ENCODE measurements at places on chromosomes 7 and 10.

DNA sequence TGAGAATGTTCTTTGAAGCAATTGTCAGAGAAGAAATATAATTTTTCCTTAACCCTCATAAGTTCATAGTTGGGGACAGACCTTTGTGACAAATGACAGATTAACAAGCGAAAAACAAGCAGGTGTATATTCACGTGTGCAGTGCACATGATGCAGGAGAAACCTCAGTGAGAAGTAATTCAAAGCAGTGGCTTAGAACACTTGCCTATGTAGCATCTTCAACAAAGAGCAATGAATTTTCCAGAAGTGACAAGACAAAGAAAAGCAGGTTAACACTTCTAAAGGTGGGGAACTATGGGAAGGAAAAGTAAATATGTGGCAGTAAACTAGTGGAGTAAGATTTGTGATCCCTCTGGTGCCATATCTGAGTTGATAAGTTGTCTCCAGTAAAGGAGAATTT lies 65.8 kb downstream of the MCU start:
- DNase-seq, result no peak

DNA sequence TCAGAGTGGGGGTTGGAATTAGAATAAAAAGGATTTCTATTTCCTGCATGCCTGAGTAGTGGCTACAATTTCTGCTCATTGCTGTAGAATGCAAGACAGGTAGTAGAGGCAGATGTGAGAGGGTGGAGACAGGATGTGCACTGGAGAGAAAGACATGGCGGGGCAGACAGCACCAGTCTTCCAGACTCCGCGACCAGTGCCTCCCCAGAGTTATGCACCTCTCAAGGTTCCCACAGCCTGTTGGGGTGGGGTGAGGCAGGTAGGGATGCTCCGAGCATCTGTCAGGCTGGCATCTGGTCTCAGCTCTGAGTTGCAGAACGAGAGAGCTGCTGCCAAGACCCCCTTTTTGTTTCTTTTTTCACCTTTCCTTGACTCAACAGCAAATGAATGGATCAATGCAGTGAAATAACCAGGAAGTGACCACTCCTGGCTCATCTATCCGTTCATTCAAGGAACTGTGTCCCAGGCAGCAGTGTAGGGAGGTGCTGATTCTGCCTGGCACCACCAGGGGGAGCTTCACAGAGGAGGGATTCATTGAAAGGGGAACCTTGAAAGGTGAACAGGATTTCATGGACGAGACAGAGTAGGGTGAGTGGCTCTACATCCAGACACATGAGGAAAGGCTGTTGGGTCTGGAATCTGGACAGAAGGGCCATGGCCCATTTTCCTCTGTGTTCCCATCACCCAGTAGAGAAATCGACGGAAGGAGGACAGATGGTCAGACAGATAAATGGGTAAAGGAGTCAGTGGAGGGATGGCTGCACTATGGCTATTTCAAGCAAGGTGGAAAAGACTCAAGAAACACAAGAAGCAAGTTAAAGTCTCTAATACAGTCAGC lies 17.2 kb upstream of the SLC18A3 start:
- DNase-seq, result no peak

- DNase-seq, result no peak
These were observed 80.8 kb downstream of the ARHGAP22 start for GRCh38 chr10:48523820-48524758.

- DNase-seq, result no peak
These were observed 1.8 kb upstream of the GAD2 start for GRCh38 chr10:26214551-26215395.

GRCh38 chr10:76106611-76107010 lies 675.2 kb downstream of the LRMDA start:
- DNase-seq, result no peak

DNA sequence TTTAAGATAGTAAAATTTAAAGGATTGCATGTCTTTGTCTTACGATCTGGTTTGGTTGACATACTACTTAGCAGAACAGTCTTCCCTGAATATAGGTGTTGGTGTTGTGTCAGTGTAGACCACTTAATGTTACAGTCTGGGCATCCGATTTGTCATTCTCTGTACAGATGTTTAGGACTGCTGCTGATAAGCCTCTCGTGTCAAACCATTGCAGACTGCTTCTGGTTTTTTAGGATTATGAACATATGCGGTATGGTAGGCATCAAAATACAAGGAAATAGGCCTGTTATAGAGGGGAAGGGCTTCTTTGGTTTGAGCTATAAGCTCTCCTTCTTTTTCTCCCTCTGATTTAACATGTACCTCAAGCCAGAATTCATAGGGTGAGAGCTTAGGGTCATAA lies 7.4 kb downstream of the CYP3A43 start:
- no peak for DNase-seq

DNA sequence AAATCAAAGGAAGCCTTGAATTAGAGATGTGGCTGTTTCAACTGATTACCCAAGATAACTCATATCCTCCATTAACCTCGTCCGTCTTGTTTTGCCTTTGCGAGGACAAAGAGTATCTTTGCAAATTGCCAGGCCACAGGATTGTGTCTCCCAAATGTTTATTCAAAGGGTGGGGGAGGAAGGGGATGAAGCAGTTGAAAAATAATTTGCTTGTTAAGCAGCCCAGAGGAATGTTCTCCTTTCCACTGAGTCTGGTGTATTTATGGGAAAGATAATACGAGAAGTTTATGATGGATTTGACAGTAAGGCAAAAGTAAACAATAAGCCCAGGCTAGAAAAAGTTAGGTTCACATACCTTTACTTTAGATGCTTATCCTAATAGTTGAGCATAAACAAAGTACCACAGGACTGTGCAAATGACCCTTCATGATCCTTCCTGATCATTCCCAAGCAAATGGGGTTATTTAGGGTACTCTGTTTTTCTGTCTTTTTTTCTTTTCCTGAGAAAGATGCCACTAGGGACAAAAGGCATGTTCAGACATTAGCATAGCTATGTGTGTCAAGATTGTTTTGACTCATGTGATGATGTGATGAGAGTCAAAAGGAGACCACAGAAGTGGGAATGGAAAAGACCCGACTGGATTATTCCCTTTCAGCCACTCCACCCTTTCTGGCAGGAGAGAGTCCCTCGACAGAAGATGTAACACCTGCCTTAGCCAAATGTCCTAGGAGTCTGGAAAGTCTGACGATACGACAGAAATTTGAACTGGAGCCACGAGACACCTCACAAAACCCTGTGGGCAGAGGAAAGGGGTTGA lies 243.0 kb upstream of the GLI3 start:
- peak; percentile 19 for DNase-seq

- peak; percentile 0 for DNase-seq
These were observed 473.8 kb downstream of the KIF20B start for GRCh38 chr10:90175161-90175681.

GRCh38 chr10:31393844-31394243 lies 74.8 kb downstream of the ZEB1 start:
- DNase-seq, result no peak

GRCh38 chr10:9253121-9253520 lies 1198.6 kb downstream of the GATA3 start:
- DNase-seq, result no peak

DNA sequence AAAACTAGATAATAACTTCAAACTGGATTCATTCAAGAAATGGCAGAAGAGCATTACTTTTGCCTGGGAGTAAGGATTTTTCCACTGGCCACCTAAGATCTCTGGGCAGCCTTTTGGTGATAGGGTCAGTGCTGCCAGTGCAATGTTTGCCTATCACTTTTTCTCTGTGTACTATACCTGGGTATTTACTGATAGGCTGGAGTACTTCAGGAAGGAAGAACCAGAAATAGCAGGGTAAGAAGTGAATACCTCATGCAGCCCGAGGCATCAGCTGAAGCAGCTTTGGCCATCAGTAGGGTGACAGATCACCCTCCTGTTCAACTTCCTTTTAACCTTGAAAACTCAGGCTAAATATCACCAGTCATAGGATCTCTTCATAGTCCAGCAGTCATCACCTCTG lies 5.5 kb upstream of the PAPSS2 start:
- DNase-seq, result no peak

- no peak for DNase-seq
These were observed 461.5 kb upstream of the GHITM start for GRCh38 chr10:83677795-83678194.

DNA sequence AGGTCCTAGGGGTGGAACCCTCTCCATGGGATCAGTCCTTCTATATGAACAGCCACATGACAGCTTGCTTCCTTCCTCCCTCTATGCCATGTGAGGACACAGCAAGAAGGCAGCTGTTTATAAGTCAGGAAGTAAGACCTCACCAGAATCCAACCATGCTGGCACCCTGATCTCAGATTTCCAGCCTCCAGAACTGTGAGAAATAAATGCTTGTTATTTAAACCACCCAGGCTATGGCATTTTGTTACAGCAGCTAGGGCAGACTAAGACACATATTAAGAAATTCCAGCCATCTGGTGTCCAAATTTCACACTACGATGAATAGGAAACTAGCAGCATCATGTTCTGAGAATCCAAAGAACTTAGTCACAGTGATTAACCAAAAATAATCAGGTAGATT lies 140.1 kb downstream of the ZFAND4 start:
- no peak for DNase-seq

GRCh38 chr10:27745732-27746396 lies at the start of gene MKX:
TSS of gene MKX (minus strand) at chr10:27745819. CDS start at chr10:27743415, 2,404 bp downstream.
- DNase-seq, result peak; percentile 82

GRCh38 chr7:135550196-135550595 lies 7.5 kb upstream of the NUP205 start:
- DNase-seq, result no peak

DNA sequence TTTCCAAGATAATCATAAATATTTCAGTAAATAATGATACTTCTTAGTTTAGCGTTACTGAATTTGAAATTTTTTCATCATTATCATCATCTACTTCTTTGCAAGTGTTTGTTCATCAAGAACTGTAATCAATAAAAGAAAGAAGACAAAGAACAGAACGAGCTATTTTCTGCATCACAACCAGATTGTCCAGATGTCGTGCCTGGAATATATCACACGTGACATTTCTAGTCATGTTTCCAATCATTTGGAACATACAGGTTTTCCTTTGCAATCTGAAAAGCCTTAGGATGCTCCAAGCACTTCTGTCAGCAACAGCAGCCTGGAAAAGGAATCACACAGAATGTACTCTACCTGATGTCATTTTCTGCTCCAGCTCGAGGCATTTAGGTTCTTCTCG lies 107.4 kb downstream of the FAM107B start:
- no peak for DNase-seq

DNA sequence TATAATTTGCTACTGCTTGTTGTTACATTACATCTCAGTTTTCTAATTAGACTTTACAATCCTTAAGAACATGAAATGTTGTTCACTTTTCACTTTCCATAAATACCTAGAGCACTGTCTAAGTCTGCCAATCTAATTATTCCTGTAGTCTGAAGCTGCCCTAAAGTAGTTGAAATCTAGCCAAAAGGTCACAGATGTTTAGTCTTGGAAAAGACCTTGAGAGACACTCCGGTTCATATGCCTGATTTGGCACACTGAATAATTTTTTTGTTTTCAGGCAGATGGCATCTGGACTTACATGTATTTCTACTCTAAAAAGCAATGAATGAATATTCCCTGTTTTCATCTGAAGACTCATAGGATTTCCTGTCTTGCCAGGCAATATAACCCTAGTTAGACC lies 359.1 kb downstream of the ANKRD7 start:
- DNase-seq, result no peak

- no peak for DNase-seq
These were observed 231.0 kb upstream of the LYZL1 start for GRCh38 chr10:29057822-29058331.

DNA sequence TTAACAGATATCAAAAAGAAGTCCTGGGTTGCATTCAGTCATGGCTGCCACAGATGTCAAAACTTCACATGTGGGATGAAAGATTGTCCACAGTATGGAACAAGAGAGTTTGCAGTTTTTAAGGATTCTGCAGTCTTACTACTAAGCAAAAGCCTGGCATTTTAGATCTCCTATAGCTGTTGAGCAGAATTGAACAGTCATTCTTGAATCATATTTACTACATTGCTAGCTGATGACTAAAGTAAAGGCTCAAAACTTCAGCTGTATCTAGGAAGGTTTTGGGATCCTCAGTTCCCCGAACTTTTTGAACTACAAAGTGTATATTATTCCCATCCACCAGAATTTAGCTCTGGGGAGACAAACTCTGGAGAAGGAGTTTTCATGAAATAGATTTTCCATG lies 31.0 kb downstream of the BET1 start:
- no peak for DNase-seq

DNA sequence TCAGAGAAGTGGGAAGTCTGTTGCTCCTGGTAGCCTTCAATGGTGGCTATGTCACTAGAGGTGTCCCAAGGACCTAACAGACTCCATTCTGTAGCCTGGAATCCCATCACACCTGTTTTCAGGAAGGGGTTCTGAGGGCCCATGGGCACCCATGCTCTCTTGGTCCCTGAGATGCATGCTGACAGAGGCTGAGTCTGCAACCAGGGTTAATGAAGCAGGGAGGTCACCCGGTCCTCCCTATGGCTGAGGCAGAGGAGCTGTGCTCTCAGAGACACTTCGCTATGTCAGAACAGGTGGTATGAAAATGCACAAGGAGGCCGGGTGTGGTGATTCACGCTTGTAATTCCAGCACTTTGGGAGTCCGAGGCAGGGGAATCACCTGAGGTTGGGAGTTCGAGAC lies 452.1 kb downstream of the TCERG1L start:
- no peak for DNase-seq

DNA sequence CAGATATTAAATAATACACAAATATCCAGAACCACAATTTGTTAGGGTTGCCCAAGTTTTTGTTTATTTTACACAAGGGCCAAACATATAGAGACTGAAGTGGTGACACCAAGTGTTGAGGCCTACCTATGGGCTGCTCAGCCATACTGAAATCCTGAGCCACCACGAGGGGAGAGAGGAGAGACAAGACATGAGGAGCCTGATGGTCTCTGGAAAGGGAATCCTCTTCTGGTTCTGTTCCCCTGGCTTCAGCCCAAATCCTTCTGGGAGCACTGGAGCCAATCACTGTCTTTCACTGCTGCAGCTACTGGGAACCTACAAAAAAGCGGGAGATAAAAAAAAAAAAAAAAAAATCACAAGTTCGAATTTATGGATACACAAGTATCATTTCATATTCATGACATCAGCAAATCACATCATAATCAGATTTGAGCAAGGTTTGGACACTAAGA lies 1.9 kb downstream of the SKIDA1 start:
- DNase-seq, result no peak

GRCh38 chr7:2613098-2613930 lies 18.5 kb upstream of the TTYH3 start:
- no peak for DNase-seq

GRCh38 chr7:70935854-70936253 lies 196.1 kb upstream of the GALNT17 start:
- DNase-seq, result no peak

GRCh38 chr10:79149662-79150443 lies 81.1 kb downstream of the ZMIZ1 start:
- DNase-seq, result no peak
